ENCODE measurements at places on chromosomes 3 and 15.

DNA sequence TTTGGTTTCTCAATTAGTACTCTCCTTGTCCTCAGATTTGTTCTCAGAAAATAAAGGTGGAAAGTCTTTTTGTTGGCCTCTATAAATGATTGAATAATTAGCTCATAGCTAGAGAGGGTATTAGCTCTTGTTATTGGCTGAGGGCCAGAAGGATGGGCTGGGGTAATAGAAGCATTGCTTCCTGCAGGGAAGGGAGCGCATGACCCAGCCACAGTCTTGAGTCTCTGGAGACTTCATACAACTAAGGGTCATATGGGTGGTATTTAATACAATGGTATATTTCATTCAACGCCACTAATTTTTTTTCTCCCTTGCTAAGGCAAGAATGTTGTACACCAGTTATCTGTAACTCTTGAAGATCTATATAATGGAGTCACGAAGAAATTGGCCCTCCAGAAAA, 8.4 kb downstream of the DNAJA4 start:
- no peak for DNase-seq

- DNase-seq: no peak
Observed at GRCh38 chr3:186193534-186194450, 84.9 kb upstream of the ETV5 start.

- peak; percentile 60 for DNase-seq
Observed at GRCh38 chr15:38252481-38253350, at the start of gene SPRED1. Gene SPRED1, plus strand, starts transcription at chr15:38252836. Its CDS starts 350 bp downstream, at chr15:38253186.

- peak; percentile 67 for DNase-seq
Observed at GRCh38 chr3:160226026-160226907, 1.0 kb downstream of the C3orf80 start.

GRCh38 chr15:82894971-82895520, 57.5 kb downstream of the HOMER2 start:
- no peak for DNase-seq

DNA sequence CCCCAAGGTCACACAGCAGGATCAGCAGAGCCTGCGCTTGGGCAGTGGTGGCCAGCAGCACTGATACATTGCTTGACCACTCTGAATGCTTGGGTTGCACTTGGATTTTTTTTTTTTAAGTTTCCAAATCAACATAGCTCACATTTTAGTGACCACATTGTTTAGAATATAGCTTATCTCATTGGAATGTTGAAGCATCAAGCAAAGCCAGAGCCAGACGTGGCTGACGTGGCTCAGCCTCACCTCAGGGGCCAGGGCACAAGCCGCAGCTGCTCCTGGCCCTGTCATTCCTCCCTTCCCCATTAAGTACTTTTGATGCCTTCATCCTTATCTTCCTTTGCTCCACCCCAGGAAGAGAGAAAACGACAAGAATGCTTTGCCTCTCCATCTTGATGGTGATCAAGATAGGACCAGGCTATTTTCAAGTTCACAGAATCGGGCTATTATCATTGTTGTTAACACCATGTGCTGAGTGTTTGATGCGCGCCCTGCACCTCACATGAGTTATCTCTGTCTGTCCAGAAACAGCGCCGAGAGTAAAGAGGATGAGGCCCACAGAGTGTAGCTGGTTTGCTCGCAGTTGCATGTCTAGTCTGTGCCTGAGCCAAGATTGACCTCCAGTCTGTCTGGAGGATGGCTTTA, 75.8 kb downstream of the AAGAB start:
- DNase-seq: no peak

GRCh38 chr3:153925841-153926514, 195.2 kb upstream of the ARHGEF26 start:
- no peak for DNase-seq

GRCh38 chr3:111738238-111738637, 120.8 kb upstream of the PHLDB2 start:
- no peak for DNase-seq

DNA sequence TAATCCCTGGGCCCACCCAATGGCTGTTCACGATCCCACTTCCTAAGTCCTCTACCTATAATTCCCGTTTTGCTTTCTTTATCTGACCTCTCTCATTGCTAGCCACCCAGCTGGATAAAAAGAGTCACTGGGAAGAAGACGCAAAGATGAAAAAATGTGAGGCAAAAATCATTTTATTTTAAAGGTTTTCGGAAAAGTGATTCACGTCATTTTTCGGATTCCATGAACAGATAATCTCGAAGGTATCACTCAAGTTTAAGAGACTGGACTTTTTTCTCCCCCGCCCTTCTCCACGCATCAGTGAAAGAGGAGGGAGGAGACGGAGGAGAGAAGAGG, 266.6 kb downstream of the CGGBP1 start:
- DNase-seq: no peak

DNA sequence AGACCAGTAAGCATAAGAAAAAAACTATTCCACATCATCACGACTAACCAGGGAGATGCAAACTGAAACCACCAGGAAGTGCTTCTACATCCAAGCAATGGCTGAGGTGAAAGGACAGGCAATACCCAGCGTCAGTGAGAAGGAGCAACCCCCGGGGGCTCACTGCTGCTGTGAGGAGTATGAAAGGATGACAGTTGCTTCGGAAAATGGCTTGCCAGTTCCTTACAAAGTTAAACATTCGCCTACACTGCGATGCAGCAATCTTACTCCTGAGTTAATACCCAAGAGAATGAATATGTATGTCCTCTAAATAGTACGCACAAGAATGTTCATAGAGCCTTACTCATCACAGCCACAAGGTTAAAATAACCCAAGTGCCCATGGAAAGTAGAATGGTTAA, 13.3 kb upstream of the PLXNA1 start:
- no peak for DNase-seq

- DNase-seq: no peak
Observed at GRCh38 chr3:13506680-13507079, 26.6 kb downstream of the HDAC11 start.

- no peak for DNase-seq
Observed at GRCh38 chr3:134494495-134494894, 8.6 kb downstream of the CEP63 start.

DNA sequence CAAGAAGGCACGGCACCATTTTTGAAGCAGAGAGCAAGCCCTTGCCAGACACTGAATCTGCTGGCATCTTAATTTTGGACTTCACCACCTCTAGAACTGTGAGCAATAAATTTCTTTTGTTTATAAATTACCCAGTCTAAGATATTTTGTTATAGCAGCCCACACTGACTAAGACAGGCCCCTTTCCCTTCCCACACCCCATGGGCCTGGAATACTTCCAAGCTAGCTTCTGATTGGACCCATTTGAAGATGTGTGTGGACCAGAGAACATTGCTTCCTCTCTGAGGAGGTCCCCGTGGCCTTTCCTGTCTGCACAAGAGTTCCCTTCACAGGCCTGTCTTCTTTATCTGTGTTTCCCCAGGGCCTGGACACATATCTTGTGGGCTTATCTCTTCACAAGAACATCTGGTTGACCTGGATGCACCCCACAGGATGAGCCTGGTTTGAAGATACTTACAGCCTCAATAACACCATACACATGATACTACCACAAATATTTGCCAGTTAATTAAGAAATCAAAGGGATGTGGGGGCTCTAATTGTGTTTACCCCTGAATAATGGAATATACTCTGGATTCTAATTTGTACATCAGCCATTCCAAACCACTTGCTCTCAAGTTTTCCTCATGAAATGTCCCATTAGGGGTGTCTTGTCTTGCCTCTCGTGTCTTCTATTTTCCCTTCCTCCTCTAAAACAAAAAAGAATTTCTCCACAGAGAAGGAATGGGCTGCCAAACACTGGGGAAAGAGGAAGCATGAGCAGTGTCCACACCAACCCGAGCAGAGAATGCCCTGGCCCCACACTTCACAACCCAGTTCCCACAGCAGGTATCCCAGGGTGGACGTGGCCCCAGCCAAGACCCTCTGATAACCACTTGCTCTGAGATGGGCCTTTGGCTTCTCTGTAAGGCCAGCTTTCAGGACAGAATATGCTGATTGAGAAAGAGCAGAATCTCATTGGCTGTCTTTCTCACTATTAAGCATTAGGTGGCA, 42.5 kb downstream of the GLB1 start:
- peak; percentile 36 for DNase-seq

- DNase-seq: no peak
Observed at GRCh38 chr3:10726787-10727186, 89.2 kb upstream of the SLC6A11 start.

DNA sequence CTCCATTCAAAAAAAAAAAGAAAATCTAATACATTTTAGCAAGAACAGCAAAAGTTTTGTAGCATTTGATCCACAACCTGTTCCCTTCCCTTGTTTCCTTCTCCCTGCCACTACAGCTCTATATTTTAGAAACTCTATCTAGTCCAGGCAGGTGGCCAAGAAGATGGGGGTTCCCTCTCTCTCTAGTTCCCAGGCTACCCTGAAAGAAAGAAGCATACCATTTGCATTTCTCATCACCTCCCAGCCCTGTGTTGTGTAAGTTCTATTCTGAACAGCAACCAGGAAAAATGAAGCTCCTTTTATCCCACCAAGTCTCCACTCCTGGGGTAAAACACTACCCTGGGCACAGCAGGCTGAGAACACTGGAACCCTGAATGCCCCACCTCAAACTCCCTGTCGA, 100.0 kb downstream of the PCCB start:
- DNase-seq: no peak

- DNase-seq: peak; percentile 50
Observed at GRCh38 chr3:105764378-105765307, 104.2 kb downstream of the CBLB start.
